ENCODE measurements at places on chromosomes 1 and 21.

DNA sequence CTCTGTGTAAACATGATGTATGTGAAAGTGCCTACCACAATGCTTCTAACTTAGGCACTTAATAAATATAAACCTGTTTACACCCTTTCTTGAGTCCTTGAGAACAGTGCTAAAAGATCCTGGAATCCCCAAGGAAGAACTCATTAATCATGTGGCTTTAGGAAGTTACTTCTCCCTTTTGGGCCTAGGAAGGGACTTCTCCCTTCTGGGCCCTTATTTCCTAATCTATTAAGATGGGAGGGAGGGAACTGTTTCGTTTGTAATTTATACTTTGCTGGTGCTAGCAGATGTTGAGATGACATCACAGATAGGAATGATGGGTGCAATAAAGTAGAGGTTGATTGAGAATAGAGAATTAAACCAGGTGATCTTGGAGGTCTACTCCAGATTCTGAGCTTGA is 1.2 kb downstream of the BTF3L4 start:
- DNase-seq: no peak

- no peak for DNase-seq
These were observed 57.8 kb downstream of the PGBD5 start for GRCh38 chr1:230368363-230368762.

- no peak for DNase-seq
These were observed 34.5 kb downstream of the DHRS3 start for GRCh38 chr1:12583484-12583883.

DNA sequence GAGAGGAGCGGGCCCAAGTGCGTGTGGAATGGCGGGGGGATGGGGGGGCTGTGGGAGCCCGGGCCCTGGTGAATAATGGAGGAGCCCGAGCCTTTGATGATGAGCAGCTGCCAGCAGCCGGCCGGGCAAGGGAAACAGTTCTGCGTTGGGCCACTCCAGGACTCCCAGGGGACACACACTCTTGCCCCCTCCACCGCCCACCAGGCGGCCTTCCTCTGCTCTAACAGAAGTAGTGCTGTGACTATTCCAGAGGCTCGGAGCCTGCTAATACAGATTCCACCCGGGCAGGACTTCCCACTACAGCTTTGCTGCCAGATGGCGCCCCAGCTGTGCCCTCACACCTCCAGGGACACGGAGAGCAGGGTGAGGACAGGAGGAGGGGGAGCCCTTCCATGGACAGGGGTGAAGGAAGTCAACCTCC is 48.2 kb upstream of the LRP8 start:
- DNase-seq: no peak

DNA sequence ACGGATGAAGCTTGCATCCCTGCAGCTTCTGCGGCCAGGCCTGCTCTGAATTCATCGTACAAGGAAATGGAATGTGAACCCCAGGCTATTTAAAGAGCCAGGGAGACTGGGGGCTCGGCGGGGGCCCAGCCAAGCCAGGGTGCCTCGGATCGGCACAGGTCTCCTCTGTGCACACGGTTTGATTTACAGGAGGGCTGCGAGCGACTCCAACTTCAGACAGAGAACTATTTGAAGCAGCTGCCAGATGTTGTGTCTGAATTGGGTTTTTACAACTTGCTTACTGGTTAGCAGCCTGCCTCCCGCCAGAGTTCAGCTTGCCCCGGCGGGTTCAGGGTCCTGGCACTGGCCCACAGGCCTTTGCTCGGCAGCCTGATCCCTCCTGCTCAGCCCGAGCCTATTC is 83.2 kb downstream of the SPSB1 start:
- no peak for DNase-seq

DNA sequence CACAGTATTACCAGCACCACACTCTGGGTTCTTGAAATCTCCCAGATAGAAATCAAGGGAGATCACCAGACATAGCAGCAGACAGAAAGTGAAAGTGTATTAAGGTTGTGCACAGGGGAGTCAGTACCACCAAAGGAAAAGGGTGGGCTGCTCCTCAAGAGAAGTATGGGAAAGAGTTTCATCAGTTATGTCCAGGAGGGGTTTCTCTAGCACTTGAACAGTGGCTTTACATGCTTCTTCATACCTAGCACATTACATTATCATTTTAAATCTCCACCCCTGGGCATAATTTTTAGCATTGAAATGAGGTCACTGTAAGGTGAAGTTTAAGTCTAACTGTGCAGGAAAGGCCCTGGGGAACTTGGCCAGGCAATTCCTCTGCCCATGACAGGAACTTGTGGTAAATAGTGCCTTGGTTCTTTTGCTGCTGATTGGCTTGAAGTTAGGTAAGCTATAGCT is 601.0 kb downstream of the NUF2 start:
- no peak for DNase-seq

DNA sequence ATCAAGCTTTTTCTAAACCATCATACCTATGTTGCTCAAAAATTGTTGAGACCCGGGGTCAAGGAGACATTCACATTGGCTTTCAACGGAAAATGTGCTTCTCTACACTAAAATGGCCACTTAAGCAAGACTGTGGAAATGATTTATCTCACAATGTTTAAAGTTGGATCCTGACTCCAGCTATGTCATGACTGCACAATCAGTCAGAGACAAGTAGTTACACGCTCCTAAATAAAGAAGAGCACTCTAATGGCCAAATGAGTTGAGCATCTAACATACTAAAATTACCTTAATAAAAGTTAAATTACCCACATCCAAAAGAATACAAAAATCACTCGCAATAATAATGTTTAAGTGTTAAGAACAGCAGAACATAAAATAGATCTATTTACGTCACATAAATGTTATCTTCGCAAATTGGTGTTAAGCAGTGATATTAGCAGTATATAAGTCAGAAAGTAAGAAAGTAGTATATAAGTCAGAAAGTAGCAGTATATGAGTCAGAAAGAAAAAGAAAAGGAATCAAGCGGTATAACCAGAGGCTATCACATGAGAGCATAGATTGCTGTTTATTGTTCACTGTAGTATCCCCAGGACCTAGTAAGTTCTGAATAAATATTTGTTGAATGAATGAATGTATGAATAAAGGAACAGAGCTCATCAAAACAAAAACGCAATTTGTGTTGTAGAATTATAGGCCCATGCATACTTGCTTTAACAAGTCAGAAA is 28.4 kb downstream of the ZNF281 start:
- no peak for DNase-seq

DNA sequence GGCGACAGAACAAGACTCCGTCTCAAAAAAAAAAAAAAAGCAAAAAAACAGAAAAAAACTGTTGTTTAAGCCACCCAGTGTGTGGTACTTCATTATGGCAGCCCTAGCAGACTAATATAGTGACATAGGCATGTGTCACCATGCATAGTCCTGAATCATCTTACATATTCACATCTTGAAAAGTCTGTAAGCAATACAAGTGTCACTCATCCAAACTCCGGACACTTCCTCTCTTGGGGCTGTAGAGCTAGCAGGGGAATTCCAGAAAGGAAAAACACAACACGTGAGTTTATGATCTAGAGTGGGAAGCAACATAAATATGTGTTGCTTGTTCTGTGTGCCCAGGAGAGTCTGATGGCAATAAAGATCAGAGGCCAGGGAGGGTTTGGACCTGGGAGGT is 81.6 kb upstream of the KCNE2 start:
- no peak for DNase-seq

DNA sequence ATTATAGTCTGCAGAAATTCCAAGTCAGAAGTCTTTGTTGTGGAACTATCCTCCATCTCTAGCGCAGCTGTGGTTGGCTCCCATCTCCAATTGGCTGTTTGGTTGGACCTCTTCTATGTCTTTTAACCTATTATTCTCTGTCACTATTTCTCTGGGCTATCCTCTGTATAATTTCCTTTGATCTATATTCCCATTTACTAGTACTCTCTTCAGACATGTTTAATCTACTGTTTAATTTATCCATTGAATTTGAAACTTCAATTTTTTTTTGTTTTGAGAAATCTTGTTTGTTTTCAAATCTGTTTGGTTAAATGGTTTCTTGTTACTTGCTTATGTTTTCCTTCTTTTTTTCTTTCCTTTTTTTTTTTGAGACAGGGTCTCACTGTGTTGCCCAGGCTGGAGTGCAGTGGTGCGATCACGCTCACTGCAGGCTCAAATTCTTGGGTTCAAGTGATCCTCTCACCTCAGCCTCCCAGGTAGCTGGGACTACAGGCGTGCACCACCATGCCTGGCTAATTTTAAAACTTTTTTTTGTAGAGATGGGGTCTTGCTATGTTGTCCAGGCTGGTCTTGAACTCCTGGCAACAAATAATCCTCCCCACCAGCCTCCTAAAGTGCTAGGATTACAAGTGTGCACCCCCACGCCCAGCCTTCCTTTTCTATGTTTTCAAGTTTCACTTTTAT is 28.1 kb downstream of the SOAT1 start:
- DNase-seq: no peak
